ENCODE measurements at places on chromosomes 7 and 10.

GRCh38 chr10:17736223-17736622 is 15.8 kb upstream of the TMEM236 start:
- DNase-seq, result no peak

DNA sequence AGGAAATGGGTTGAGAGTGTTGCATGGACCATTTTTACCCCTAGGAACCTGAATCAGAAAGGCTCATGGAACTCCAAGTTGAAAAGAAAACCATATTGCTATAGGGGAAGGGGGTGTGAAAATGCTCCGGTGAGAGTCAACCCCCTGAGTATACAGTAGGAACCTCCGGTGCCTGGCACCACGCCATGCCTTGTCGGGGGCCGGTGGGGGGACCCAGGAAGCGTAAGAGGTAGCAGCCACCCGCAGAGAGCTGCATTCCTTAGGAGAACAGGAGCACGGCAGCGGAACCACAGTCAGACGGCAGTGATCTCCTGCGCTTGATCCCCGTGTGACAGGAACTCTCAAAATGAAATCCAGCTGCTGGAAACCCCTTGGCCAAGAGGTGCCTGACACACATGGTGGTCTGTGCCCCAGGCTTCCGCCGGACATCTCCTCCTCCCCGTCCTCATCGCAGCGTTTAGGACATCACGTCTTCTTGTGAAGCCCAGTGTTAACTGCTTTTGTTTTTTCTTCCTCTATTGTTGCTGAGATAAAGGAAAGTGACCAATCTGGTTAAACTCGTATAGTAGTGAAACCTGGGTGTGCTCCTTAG is 186.8 kb downstream of the CELF2 start:
- DNase-seq, result no peak

DNA sequence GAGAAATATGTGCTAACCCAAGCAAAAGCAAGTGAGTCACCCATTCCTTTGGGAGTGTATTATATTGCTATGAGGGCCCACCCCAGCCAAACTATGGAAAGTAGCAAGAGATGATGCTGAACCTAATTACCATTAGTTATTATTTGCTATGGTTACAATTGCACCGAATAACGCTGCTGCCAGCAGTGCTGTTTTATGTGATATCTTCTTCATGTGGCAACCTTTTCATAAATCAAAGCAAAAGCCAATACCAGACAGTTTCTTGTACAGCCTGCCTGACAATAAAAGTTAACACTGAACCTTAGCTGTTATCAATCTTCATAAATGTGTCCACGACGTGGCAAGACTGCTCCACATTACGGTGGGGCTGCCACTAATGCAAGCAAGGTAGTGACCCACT is 241.7 kb upstream of the PLXNA4 start:
- no peak for DNase-seq

- DNase-seq, result no peak
Observed at GRCh38 chr7:28371846-28372245, 40.5 kb upstream of the CREB5 start.

GRCh38 chr7:38775506-38776175 is 133.3 kb downstream of the VPS41 start:
- DNase-seq, result no peak

DNA sequence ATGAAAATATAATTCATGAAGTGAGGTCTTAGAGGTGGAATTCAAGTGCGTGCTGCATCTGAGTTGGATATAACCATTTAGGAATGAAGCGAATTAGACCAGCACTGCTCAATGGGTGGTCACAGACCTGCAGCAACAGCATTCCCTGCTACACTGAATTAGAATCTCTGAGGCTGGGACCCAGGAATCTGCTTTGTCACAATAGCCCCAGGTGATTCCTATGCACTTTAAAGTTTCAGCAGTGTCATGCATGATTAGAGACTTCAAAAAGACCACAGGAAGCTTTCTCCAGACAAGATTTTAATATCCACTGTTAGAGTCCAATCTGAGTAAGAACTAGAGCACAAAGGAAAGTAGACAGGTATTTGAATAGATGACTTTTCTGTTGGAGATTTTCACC is 352.8 kb upstream of the VSTM2A start:
- no peak for DNase-seq

GRCh38 chr10:95792211-95792780 is 36.3 kb downstream of the ENTPD1 start:
- DNase-seq, result no peak

DNA sequence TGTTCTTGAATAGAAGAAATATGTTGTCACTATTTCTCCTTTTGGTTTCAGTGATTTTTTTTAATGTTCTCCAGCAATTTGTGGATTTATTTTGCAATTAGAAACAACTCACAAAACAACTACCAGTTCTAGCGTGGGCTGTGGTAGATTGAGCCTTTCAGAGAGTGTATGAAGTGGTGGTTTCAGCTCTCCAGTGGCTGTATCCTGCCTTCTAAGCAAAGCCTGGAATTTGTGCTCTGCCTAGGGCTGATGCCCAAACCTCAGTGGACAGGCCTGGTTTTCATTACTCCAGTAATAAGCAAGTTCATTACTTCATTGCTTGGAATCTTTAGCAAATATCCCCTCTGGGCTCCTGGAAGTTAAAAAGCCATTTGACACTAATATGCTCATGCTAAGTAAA is 35.9 kb downstream of the APBB1IP start:
- DNase-seq, result no peak

- DNase-seq, result no peak
Observed at GRCh38 chr10:129949891-129950291, 14.2 kb downstream of the EBF3 start.

GRCh38 chr7:42342381-42342780 is 105.4 kb upstream of the GLI3 start:
- DNase-seq, result no peak

- no peak for DNase-seq
Observed at GRCh38 chr10:123665491-123666286, 466 bp upstream of the GPR26 start.

- DNase-seq, result no peak
Observed at GRCh38 chr7:88396295-88396947, 89.7 kb upstream of the STEAP4 start.

DNA sequence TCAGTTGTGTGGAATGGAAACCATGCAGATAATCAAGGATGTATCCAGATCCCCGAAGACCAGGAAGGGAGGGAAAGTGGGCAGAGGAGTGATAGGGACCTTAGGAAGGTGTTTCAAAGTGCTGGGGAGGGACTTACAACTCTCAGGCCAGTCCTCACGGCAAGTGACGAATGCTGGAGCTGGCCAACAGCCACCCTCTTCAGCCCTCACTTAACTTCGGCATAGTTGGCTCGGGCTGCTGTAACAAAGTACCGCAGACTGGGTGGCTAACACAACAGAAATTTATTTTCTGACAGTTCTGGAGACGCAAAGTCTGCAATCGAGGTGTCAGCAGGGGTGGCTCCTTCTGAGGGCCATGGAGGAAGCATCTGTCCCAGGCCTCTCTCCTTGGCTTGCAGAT is 265.9 kb upstream of the YAE1 start:
- DNase-seq, result no peak

- DNase-seq, result no peak
Observed at GRCh38 chr10:71572962-71573361, 146.6 kb downstream of the C10orf105 start.

Data from activated CD4-positive, alpha-beta T cell treated with anti-CD3 and anti-CD28 coated beads, Interleukin-2, amount 50 U/mL, for 4 hours (primary cell).